T-helper 17 cell (primary cell): ENCODE measurements at places on chromosomes 6 and 20.

DNA sequence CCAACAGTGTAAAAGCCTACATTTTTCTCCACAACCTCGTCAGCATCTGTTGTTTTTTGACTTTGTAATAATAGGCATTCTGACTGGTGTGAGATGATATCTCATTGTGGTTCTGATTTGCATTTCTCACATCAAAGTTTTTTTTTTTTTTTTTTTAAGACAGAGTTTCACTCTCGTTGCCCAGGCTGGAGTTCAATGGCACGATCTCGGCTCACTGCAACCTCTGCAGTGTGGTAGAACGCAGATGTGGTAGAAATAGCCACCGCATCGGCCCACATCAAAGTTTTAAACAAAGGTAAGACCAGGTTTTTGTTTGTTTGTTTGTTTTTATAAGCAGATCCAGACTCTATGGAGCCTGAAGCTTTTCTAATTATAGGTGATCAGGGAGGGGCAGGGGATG lies 12.7 kb upstream of the PPP1R3G start:
- no peak for DNase-seq

- no peak for DNase-seq
These were observed 47.1 kb downstream of the E2F3 start for GRCh38 chr6:20448828-20449227.

DNA sequence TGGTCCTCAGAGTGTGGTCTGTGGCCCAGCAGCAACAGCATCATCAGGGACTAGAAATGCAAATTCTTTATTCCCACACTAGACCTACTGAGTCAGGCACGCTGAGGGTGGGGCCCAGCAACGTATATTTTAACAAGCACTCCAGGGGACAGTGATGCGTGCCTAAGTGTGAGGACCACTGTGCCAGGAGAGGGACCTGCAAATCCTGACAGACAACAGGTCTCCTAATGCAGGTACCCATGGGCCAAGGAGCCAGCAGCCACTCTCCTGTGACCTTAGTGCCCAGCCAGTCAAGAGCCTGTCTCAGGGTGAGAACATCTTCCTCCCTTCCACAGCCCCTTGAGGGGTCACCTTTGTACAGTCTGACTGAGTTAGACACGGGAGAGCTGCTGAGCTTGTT lies 8.0 kb upstream of the MYLK2 start:
- no peak for DNase-seq

DNA sequence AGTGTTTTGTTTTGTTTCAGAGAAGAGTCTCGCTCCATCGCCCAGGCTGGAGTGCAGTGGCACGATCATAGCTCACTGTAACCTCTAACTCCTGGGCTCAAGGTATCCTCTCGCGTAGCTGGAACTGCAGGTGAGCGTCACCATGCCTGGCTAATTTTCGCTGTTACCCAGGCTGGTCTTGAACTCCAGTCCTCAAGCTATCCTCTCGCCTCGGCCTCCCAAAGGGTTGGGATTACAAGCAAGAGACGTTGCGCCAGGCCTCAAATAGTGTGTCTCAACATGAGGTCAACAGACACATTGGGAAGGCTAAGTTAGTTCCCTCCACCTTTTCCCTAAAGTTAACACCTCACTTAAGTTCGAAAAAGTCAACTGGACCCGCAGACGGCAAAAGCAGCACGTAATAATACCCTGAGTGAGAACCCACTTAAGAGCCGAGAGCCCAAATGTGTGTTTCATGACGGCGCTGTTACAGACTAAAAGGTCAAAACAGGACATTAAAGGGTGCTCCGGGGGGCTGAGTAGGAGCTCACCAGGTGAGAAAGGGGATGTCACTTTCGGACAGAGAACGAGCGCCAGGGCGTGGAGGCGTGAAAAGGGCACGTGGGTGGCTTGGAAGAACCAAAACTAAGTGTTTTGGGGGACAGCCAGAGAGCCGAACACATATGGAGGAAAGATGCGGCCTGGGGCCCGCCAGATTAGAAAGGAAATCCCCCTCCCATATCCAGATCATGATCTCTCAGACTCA lies 499 bp downstream of the TTI1 start:
- DNase-seq: no peak

DNA sequence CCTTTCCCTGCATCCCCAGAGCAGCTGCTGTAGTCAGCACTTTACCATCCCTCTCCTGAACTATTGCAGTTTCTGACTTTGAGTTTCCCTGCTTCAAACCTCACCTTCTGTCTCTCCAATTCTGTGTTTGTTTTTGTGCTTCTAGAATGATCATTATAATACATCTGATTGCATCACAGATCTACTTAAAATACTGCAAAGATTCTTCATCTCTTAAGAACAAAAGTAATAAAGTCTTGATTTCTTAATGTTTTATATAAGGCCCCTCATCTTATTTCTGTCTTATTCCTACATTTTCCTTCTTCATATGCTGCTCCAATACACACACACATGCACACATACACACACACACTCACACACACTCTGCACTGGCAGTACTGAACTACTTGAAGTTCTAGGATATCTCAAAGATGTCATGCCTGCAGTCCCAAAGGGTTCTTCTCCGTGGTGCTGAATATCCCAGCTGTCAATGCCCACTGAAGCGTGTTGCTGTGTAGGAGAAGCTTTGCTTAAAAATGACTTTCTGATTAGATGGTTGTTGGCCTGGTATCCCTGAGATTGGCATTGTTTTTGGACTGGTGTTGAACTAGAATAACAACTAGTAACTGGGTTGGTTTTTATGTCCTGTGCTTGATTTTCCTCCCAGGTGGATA lies 97.2 kb downstream of the MAP3K4 start:
- no peak for DNase-seq

DNA sequence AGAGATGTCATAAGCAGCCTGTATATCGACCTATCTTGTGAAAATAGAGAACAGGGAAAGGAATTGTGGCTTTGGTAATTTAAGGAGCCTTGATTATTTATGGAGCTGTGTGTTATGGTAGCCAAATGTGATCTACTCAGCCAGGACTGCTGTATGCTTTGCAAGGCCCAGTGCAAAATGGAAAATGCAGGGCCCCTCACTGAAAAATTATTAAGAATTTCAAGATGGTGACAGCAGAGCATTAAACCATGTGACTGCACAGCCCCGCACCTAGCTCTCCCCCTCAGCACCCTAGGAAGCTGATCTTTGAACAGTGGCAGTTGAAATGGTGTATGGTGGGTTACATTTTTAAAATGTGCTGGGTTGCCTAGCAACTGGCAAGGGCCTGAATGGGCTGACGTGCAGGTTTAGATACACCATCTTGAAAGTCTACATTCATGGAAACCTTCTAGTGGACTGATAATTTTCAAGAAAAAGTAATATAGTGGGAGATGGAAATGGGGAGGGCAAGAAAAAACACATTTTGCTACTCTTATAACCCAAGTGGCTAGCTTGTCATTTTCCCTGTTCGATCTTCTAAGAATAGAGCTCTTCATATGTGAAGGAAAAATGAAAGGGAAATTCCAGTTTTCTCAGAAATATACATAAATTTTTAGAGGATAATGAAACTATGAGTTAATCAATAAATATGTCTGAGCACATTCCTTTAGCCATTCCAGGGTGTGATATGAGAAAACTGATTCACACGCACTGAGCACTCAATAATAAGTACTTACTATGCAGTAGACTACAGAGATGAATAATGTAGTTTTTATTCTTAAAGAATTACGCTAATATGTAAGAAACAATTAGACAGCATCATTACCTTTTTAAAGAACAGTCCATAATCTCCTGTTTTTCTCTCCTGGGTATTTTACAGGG lies 208.0 kb downstream of the ARHGAP18 start:
- no peak for DNase-seq

- DNase-seq: no peak
These were observed 65.2 kb downstream of the EDN1 start for GRCh38 chr6:12355354-12355753.

DNA sequence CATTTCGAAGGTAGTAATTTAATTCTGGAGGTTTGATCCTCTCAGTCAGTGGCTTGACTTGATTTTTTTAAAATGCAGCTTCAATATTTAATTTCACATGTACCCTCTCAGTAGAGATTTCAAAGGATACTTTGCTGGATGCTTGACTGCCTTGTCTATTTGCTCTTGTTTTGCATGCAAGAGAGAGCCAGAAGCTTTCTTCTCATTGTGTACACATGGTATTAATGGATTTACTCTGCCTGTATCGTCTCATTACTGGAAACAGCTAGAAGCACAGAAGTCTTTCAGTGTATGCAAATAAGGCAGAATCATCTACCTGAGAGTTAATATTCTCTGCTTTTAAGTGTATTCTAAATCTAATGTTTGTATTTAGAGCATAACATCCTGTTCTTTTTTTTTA lies 84.3 kb upstream of the FOXO3 start:
- DNase-seq: no peak

- DNase-seq: no peak
These were observed 7.5 kb downstream of the APMAP start for GRCh38 chr20:24984961-24985640.

DNA sequence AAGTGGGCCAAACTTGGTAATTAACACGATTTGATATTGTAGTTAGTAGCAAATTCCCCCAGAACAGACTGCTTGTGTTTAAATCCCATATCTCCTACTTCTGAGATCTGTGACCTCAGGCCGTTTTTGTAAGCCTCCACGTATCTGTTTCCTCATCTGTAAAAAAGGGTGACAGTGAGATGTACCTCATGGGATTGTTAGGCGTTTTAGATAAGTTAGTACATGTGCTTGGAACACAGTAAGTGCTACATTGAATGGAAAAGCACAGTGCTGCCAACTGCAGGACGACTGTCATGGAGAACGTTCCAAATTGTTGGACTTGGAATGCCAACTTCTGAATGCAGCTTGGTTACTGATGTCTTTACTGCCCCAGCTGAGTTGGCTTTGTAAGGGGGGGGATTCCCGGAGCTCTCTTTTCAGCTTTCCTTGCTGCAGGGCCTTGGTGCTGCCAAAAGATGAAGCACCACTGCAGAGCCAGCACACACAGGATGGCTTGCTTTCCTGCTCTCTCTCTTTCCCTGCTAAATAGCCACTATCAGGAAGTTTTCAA lies 108.6 kb downstream of the OPN5 start:
- no peak for DNase-seq

GRCh38 chr20:47818466-47818865 lies 33.2 kb upstream of the SULF2 start:
- no peak for DNase-seq

GRCh38 chr6:137806914-137807682 lies 60.0 kb upstream of the TNFAIP3 start:
- no peak for DNase-seq

DNA sequence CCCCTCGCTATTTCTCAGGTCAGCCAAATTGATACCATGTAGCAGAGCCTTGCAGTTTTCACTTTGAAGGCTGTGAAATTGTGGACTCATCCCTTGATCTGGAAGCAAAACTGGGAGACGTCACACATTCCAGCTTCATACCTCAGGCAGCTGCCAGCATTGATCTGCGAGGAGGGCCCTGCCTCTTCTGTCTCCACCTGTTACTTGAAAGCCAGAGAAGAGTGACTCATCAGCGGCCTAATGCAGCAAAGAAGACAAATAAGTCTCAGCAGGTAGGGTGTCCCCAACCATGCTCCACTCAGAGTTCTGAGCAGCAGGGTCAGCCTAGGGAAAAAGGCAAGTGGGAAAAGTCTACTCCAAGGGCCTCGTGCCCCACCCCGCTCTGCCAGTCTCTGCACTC lies 69.4 kb upstream of the BMP2 start:
- no peak for DNase-seq

GRCh38 chr20:34368547-34368946 lies 5.5 kb downstream of the ITCH start:
- DNase-seq: no peak

DNA sequence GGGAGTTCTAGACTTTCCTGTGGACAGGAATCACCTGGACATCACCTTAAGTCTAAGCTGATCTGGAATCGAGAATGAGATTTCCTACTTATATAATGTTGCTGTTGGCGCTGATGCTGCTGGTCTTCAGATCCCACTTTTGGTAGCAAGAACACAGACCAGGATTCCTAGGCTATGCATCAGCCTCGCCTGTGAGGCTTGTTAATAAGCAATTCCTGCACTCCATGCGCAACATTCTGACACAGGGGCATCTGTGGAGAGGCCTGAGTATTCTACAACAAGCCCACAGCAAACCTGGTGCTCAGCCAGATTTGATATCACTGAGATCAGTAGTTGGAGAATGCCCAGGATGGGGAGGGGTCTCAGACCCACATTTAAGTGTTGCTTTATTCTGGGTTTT lies 52.0 kb upstream of the TRIM26 start:
- DNase-seq: no peak

DNA sequence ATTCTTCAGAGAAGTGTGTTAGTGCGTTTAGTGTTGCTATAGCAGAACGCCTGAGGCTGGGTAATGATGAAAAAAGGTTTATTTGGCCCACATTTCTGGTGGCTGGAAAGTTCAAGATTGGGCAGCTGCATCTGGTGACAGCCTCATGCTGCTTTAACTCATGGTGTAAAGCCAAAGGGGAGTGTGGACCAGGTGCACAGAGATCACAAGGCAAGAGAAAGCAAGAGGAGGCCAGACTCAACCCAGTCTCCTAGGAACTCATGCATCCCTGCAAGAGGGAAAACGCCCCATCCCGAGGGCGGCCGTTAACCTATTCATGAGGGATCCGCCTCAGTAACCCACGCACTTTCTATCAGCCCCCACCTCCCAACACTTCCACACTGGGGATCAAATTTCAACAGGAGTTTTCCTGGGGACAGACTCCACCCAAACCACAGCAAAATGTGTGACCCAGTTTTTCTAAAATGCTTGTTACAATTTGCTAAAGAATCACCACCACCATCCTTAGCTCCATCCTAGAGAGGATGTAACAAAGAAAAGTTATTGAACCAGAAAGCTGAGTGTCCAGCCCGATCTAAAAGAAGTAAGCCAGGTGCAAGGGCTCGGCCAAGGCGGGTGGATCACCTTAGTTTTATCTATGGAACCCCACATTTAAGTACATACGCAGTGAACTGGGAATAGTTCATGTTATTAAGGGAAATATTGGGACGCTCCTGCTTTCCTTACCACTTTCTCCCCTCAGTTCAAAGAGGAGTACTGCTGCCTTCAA lies 164.8 kb downstream of the QKI start:
- DNase-seq: no peak

DNA sequence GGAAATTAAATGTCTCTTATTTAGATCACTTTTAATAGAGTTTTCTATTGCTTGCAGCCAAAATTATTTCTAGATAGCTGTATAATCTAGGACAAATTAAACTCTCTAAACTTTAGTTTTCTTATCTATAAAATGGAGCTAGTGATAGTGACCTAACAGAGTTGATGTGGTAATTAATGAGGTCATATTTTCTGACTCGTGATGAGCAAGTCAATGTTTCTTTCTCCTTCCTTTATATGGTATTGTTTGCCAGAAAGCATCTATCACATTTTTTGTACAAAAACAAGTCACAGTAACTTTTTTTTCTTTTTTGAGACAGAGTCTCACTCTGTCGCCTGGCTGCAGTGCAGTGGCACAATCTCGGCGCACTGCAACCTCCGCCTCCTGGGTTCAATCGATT lies 267.7 kb downstream of the FARS2 start:
- DNase-seq: no peak

- no peak for DNase-seq
These were observed 18.9 kb downstream of the SIRPD start for GRCh38 chr20:1538655-1539054.

DNA sequence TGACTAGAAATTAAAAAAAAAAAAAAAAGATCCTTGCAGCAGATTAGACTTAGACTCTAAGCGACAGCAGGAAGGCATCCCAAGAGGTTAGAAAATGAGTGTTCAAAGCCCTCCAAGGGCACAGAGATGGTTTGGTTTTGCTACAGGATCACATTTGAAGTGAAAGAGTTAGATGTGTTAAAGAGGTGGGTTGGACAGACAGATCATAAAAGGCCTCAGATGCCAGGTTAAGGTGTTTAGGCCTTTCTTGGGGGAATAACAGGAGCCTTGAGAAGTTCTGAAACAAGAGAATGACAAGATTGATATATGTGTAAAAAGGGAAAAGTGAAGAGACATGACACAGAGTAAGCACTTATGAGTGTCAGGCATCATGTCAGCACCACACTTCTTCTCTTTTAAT lies 107.5 kb downstream of the FYN start:
- no peak for DNase-seq
